ENCODE measurements at places on chromosomes 13 and 19. TPM values are rescaled to one million over a fixed set of nuclear protein-coding genes. Genes with fewer than 3 reads are reported as not detected.

DNA sequence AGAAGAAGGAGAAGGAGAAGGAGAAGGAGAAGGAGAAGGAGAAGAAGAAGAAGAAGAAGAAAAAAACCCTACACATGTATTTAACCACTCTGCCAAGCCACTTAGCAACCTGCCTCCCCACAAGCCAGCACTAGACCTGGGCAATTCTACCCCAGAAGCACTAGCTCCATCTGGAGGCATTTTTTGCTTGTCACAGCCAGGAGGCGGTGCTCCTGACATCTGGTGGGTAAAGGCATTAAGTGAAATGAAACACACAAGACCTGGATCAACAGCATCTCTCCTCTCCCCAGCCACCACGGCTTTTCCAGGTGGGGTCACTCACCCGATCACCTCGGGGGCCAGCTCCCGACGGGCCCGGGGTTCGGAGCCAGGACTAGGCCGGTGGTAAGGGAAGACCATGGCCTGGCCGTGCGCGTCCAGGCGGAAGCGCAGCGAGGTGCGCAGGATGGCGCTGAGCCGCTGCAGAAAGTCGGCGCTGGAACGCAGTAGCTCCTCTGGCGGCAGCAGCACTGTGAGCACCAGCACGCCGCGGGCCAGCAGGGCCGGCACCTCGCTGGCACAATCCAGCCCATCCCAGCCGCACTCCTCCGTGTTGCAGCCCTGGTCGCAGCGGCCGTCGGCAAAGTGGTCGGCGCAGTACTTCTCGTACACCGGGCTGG lies 26.9 kb downstream of the NOTCH3 start:
- no peak for DNase-seq

GRCh38 chr13:67061750-67062149 lies 168.4 kb downstream of the PCDH9 start:
- DNase-seq: no peak

DNA sequence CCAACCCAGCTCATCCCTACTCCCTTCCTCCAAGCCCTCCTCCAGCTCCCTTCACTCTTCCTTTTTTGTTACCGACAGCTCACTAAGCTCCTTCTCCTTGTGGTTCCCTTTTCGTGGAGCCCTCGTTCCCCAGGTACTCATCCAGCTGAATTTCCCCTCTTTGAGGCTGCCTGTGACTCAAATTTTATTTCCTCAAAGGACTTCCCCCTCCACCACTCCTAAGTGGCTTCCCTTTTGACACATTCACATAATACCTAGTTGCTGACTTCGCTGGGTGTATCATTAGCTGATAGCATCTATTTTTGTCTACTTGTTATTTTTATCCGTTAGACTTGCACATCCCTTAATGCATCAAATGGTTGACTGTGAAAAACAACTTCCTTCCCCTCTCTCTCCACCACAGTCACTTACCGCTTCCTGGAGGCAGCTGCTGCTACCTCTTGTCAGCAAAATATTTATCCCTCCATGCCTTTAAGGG lies 14.5 kb downstream of the FFAR2 start:
- no peak for DNase-seq

GRCh38 chr19:36331353-36332228 lies 47.4 kb downstream of the ZFP14 start:
- DNase-seq: peak; percentile 96

- DNase-seq: peak; percentile 96
Observed at GRCh38 chr19:48321372-48321621, 4.1 kb upstream of the EMP3 start.

GRCh38 chr19:852136-853013 lies at the start of gene ELANE:
Gene ELANE, plus strand, starts transcription at chr19:852303. Its CDS starts 26 bp downstream, at chr19:852329.
- DNase-seq: no peak

GRCh38 chr13:20518660-20519100 lies 7.0 kb downstream of the CRYL1 start:
- no peak for DNase-seq

DNA sequence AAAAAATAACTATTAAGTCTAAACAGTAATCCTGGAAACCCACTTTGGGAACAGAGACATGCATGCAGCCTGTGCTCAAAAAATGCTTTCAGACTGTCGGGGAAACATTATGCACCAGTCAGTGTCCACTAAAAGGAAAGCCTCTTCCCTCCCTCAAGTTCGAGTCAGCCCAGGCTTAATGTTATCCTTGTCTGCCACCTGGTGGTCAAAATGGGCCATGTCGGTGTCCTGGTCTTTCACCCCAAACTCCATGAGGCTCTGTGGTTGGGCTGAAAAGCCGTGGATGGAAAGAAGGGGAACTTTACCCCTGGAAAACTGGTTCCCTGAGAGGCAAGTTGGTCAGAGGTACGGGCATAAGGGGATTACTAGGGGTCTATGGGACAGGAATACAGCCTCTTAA lies 88.4 kb upstream of the ZNF492 start:
- DNase-seq: peak; percentile 24

- DNase-seq: no peak
Observed at GRCh38 chr13:72648513-72649065, 78.8 kb downstream of the MZT1 start.

- DNase-seq: peak; percentile 38
Observed at GRCh38 chr19:50434525-50434924, 1.8 kb downstream of the MYBPC2 start.

GRCh38 chr19:34989298-34989697 lies 10.8 kb upstream of the GRAMD1A start:
- no peak for DNase-seq

DNA sequence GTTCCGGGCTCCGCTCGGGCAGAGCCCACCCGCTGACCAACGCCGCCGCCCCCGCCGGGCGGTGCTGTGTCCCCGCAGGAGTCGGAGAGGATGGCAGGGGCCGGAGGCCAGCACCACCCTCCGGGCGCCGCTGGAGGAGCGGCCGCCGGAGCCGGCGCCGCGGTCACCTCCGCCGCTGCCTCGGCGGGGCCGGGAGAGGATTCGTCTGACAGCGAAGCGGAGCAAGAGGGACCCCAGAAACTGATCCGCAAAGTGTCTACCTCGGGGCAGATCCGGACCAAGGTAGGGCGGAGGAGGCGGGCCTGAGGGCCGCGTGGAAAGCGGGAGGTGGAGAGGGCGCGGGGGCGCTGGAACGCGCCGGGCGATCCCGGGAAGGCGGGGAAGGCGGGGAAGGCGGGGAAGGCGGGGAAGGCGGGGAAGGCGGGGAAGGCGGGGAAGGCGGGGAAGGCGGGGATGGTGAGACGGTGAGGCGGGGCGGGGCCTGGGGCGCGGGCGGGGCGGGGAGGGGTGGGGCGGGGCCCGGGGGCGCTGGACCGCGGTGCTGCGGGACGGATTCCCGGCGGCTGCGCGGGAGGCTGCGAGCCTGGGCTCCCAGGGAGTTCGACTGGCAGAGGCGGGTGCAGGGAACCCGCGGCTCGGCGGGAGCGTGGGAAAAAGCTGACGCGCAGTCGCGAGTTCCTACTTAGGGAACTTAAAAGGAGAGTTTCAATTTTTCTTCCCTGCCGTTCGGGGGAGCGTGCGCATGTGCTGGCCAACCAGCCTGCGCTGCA lies 421 bp downstream of the DGKH start:
- DNase-seq: peak; percentile 77

Gene RAX2
- total RNA-seq: not detected

Gene FAM83E
- total RNA-seq: not detected

Gene KLK4
- total RNA-seq: not detected

Gene PLIN5
- total RNA-seq: 0.15 TPM

Gene TBC1D17
- total RNA-seq: 8.1 TPM

Gene NMRK2
- total RNA-seq: not detected

Gene EXOC3L2
- total RNA-seq: 0.17 TPM

Data from Daoy (cell line).